ENCODE measurements at places on chromosomes 4 and X. TPM values are rescaled to one million over a fixed set of nuclear protein-coding genes. Genes with fewer than 3 reads are reported as not detected.

DNA sequence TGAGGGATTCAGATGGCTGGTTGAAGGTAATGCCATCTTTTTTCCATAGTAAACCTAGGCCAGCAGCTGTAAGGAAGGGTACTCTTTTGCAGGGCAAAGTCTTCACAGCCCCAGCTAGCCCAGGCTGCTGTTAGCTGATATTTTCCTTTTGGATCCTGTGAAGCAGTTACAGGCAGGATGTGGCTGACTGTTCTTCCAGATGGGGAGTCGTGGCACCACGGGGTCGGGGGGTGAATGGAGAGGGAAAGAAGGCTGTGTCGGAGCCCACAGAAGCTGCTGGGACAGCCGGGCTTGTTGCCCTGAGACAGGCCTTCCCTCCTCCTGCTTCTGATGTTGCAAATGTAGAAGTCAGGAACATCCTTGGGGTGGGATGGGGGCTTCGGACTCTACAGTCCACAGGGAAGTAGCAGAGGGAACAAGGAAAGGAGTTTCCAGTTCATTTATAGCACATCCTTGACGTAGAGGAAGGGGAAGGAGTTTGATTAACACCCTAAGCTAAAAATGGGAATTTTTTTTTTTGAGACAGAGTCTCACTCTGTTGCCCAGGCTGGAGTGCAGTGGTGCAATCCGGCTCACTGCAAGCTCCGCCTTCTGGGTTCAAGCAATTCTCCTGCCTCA lies 64.6 kb upstream of the TMEM150C start:
- no peak for DNase-seq

ZNF280C gene
- total RNA-seq = 1.6 TPM

SCRG1 gene
- not detected for total RNA-seq

GRCh38 chr4:125131891-125132680 lies 182.7 kb upstream of the FAT4 start:
- no peak for DNase-seq

DNA sequence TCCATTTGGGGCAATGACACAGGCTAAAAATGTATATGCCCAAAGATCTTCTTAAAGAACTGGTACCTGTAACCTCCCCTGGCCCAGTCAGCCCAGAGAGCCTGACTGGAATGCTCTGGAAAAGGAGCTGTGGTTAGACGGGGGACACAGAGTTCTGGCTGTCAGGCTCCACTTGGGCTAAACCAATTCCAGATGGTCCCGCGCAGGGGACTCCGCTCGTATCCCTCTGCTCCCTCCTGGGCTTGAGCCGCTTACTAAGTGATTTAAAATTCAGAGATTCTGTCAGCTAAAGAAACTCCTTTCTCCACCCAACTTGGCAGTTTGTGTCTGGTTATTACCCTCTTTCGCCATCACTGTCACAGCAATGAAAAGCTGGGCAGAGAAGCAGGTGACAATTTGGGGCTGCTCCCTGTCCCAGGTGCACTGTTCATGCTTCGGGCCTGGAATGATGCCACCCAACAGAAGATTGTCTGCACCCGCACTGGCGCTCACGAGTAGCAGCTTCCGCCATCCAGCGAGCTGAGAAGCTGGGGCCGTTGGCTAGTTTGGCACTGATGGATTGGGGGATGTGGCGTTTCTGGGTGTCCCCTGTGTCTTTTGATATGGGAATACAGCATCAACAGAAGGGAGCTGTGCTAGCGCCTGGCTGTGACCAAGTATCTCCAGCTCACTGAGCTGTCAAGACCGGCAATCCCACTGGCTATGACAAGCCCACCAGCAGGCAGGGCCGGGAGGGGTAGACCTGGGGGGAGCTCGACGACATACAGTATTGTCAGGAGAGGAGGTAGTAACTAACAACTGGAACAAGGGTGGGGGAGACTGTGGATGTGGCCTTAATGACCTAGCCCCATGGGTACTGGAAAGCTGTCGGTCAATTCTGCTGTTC lies 6.7 kb upstream of the IRAK1 start:
- no peak for DNase-seq
